HEK293T (cell line): ENCODE measurements at places on chromosomes 1 and 21.

DNA sequence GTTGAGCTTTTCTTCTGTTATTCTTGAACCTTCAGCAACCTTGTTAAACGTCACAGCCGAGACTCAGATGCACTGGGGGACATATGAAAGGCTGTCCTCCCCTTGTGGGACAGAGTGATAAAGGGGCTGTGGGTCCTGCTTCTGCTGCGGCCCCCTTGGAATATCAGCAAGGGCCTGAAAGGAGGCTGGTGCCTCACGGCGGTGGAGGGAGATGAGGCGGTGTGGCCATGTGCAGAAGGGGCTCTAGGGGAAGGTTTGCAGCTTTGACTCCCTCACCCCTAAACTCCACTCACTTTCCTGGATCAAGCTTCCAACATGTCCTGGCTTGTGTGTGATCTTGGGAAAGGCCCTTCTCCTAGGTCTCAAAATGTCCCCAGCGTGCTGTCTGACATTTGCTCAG, 270.7 kb upstream of the CSF3R start:
- DNase-seq: no peak

GRCh38 chr1:56472860-56473259, 106.5 kb downstream of the PLPP3 start:
- DNase-seq: no peak

DNA sequence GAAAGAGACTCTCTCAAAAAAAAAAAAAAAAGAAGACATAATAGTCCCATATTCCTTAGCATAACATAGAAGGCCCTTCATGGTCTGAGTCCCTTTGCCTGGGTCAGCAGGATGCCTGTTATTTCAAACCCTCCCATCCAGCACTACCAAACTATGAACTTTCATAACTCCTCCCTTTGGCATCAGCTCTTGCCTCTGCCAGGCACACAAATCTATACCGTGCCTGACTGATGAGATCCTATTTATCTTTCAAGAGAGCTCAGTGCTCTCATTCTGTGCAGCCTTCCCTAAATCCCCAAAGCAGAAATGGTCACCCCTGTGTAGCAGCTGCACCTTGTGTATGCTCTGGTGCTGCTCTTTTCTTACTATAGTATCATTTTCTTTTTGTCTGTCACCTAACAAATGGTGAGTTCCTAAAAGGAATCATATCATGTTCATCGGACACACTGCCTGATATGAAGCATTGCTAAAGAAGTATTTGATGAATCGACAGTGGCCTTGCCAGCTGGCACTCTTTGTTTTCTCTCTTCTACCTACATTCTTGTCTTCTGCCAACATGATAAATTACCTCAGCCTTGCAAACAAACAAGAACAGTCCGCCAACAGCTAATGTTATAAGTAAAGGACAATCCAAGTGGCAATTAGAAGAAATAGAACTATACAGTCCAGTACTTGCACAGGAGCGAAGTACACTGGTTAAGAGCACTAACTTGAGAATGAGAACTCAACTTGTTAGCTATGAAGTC, 29.9 kb downstream of the FMO4 start:
- DNase-seq: no peak

DNA sequence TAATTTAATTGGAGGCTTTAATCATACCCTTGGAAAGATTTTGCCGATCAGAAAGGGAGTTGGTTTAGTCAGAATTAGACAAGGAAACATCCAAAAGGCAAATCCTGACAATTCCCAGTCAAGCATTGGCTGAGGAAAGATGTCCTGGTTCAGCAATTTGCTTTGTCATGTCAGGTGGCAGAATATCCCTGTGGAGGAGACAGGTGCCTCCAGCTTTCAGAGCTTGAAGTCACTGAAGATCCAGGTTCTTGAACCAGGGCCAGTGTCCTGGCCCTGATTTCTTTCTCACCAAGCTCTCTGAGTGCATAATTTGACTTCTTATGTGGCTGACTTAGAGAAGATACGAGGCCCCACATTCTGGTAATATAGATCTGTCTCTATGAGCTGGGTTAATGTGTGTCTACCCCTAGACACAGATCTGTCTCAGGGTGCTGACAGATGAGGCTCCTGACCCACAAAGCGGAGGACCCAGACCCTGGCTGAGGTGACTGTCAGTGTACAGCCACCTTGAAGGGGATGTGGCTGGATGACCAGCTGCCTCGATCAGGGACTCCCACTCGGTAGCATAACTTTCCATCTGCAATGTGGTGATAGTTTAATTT, 118.9 kb downstream of the HHAT start:
- no peak for DNase-seq

DNA sequence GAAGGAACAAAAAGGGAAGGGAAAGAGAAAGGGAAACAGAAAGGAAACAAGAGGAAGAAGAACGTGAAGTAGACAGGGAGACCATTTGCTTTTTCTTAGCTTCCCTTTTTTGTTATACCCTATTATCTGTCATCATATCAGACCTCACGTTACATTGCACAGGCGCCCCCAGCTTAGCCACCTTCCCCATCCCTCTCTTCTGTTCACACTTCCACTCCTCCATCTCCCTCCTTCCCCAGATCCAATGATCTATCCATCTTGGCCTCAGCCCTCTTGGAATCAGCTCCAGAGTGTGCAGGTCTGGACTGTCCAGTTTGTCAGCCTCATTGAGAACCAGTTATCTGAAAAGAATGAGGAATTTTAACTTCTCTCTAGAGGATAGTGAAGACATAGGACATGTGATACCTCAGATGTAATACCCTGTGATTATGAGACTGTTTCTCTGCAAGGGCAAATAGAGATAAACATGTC, 101.1 kb upstream of the ERRFI1 start:
- DNase-seq: no peak

DNA sequence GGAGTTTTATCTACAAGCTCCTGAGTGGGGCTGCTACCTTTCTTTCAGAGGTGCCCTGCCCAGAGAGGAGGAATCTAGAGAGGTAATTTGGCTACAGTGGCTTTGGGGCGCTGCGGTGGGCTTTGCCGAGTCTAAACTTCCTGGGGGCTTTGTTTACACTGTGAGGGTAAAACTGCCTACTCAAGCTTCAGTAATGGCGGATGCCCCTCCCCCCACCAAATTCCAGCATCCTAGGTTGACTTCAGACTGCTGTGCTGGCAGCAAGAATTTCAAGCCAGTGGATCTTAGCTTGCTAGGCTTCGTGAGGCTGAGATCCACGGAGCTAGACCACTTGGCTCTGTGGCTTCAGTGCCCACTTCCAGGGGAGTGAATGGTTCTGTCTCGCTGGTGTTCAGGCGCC, 43.9 kb downstream of the SWT1 start:
- DNase-seq: no peak

- no peak for DNase-seq
Measured at GRCh38 chr1:212664409-212665199, 35.0 kb downstream of the BATF3 start.

GRCh38 chr1:14611792-14612191, 13.3 kb downstream of the KAZN start:
- no peak for DNase-seq

- no peak for DNase-seq
Measured at GRCh38 chr1:107926436-107927080, 38.4 kb downstream of the VAV3 start.
